ENCODE measurements at places on chromosomes 5 and 9. TPM values are rescaled to one million over a fixed set of nuclear protein-coding genes. Genes with fewer than 3 reads are reported as not detected.

- no peak for ATAC-seq
These were observed 37.7 kb downstream of the UBAP2 start for GRCh38 chr9:34010979-34011378.

DNA sequence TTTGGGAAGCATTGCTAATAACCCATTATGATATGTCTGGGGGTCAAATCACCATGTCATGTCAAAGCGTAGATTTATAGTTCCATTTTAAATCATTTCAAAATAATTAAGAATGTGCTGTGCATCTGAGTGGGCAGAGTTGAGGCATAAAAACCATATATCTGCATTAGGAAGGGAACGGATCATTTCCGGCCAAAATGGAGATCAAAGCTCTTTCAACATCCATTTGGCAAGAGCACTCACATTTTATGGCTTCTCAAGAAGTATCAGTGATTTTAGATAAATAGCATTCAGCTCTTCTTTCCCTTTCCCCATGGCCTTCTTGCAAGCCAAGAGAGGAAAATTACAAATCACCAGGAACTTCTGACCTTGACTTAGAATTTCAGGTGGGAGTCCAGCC, 89.9 kb downstream of the HSPA4 start:
- no peak for ATAC-seq

RETREG1 gene
- 21.3 TPM for total RNA-seq

GRCh38 chr5:127572930-127573329, 55.5 kb downstream of the PRRC1 start:
- no peak for ATAC-seq

DNA sequence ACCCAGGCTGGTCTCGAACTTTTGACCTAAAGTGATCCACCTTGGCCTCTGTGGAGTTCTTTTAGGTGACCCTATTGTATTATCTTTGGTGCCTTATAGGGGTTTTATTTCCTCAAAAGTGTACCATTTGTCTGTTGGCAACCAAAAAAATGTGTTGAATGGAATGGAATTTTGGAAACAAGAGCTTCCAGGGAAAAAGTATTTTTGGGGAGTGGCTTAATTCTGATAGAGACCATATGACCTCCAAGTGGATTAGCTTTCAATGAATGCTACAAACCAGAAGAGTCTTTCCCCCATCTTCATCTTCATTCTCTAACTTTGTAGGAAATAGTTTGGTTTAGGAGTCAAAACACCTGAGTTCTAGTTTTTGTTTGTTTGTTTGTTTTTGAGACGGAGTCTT, 3.4 kb upstream of the OGN start:
- no peak for ATAC-seq

DNA sequence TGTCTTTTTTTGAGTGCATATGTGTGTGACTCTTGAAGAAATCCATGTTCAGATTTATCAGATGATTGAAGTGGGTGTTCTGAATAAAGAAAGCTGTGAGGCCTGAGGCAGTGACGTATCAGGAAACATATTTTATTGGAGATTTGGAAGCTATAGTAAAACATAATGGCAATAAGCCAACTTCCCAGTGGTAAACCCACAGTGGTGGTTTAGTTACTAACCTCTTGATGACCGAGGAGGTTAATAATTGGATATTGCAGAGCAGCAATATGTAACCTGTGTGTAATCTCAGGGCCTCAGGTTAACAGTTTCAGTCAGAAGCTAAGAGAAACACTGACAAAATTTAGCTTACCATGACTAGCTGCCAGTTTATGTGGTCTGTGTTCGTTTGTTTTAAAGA, 6.9 kb downstream of the RGMB start:
- no peak for ATAC-seq

DNA sequence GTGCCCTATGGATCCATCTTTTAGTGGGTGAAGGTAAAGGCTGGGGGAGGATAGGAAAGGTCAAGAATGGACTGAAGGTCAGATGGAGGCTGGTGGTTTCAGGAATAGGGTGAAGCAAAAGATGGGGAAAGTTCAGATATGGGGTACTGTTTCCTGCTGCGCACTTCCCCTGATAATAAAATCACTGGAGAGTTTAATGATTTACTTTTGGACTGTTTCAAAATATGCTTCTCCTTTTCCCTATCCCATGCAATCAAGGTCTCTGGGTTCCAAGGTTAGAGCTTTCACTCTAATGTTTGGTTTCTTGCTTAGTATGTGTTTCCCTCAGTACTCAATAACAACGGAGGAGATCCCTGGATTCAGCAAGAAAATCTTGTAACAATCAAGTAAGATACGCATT, 10.8 kb upstream of the PPP3R2 start:
- no peak for ATAC-seq

- no peak for ATAC-seq
These were observed 135.6 kb downstream of the TMC1 start for GRCh38 chr9:72657023-72657422.

FOXD4 gene
- total RNA-seq, result 0.13 TPM

SLC6A7 gene
- total RNA-seq, result not detected
